ENCODE measurements at places on chromosomes 6 and 20.

- H3K27me3 ChIP-seq = no peaks in the 10 kb centered on the region
- peaks cover 11% of the 10 kb centered on the region for H3K36me3 ChIP-seq
- peaks cover 6% of the 10 kb centered on the region for H3K4me1 ChIP-seq
- peak overlapping the region; percentile 11 for H3K27ac ChIP-seq
Observed at GRCh38 chr20:35116258-35116657, 23.7 kb upstream of the TRPC4AP start.

- no peaks in the 10 kb centered on the region for H3K36me3 ChIP-seq
- H3K27ac ChIP-seq = no peak overlapping the region
- DNase-seq = no peak
- no peak overlapping the region for H3K4me3 ChIP-seq
- no peaks in the 10 kb centered on the region for H3K4me1 ChIP-seq
- peaks cover 5% of the 10 kb centered on the region for H3K27me3 ChIP-seq
Observed at GRCh38 chr6:56794421-56794820, 151.7 kb upstream of the DST start.

DNA sequence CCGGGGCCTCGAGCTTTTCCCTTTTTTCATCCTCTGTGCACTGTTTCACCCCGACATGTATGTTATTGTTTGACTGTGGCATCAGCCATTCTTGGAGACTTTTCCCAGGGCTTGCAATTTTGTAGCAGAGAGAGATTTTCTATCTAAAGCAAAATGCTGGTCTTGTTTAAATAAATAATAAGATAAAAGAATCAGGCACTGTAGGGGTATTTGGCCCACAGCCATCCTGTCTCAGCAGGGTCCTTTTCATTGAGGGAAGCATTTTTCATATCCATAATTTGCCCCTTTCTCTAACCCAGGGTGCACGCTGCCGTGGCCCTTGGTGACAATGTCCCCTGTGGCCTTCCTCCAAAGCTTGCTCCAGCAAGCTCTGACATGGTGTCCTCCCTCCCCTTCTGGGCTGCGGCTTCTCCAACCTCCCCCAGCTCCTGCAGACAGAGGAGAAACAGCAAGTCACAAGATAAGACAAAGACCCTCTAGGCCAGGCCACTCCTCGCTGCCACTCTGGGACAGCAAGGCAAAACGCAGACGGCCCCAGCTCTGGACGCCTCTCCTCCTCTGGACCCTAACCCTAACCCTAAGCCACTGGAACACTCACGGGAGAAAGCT lies 117.6 kb downstream of the MYLK4 start:
- no peaks in the 10 kb centered on the region for H3K36me3 ChIP-seq
- no peak overlapping the region for H3K27ac ChIP-seq
- peaks cover 3% of the 10 kb centered on the region for H3K27me3 ChIP-seq
- no peak overlapping the region for H3K4me3 ChIP-seq
- no peak for DNase-seq

DNA sequence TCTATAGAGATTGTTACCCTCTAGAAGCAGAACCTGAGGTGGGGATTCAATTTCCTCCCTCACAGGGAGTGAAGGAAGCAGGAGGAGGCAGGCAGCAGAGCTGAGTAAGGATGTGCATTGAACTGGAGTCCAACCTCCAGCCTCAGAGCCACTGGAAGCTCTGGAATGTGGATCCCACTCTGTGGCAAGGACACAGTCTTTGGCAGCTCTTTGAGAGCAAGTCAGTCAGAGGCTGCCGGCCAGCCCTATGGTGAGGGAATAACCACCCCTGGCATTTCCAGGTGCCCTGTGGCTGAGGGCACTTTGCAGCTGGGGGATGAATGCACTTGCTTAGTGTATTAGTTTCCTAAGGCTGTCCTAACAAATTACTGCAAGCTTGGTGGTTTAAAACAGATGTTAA lies 37.2 kb downstream of the EBF4 start:
- DNase-seq = no peak
- H3K4me1 ChIP-seq = peaks cover 19% of the 10 kb centered on the region
- peak overlapping the region; percentile 85 for H3K27ac ChIP-seq

- no peak for DNase-seq
- H3K27me3 ChIP-seq = no peaks in the 10 kb centered on the region
- no peak overlapping the region for H3K4me3 ChIP-seq
Observed at GRCh38 chr6:74356391-74356790, 660.4 kb downstream of the CD109 start.

DNA sequence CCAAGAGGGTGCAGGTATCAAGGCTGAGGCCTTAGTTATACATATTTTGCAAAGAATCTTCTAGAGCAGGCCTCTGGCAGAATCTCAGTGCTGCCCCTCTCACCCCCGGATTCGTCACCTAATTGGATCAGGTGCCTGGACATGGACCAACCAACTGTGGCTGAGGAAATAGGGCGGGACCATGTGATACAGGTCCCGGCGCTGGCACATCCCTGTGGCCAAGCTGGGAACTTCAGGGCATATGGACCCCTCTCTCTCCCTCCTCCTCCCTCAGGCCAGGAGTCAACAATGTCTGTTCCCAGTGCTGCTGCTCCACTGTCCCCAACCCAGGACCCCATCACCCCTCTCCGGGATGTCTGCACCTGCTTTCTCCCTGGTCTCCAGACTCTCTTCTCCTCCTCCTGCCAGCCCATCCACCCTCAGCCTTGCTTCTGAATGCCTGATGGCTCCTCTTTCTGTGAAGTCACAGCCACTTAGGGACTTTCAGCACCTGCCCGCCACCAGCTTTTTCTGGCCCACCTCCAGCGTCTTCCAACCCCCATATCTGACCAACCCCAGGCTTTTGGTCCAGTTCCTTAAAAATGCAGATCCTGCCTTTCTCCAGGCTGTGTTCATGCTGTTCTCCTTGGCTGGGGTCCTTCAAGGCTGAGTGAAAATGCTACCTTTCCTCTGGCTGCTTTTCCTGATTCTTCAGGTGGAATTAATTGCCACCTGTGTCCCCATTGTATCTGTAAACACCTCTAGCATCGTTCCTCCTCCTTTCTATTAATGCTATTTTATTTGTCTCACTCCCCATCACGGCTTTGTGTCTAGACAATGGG lies 19.0 kb upstream of the MLN start:
- no peak overlapping the region for H3K27ac ChIP-seq
- H3K36me3 ChIP-seq = no peaks in the 10 kb centered on the region
- no peaks in the 10 kb centered on the region for H3K27me3 ChIP-seq
- H3K4me3 ChIP-seq = no peak overlapping the region

- no peak overlapping the region for H3K27ac ChIP-seq
- H3K27me3 ChIP-seq = no peaks in the 10 kb centered on the region
- no peak for DNase-seq
- H3K36me3 ChIP-seq = no peaks in the 10 kb centered on the region
- H3K4me1 ChIP-seq = peaks cover 25% of the 10 kb centered on the region
- no peak overlapping the region for H3K4me3 ChIP-seq
Observed at GRCh38 chr6:5827056-5827904, 179.4 kb downstream of the NRN1 start.

- H3K4me3 ChIP-seq = no peak overlapping the region
- H3K4me1 ChIP-seq = no peaks in the 10 kb centered on the region
- no peak for DNase-seq
Observed at GRCh38 chr20:24699321-24700165, 230.1 kb downstream of the SYNDIG1 start.

DNA sequence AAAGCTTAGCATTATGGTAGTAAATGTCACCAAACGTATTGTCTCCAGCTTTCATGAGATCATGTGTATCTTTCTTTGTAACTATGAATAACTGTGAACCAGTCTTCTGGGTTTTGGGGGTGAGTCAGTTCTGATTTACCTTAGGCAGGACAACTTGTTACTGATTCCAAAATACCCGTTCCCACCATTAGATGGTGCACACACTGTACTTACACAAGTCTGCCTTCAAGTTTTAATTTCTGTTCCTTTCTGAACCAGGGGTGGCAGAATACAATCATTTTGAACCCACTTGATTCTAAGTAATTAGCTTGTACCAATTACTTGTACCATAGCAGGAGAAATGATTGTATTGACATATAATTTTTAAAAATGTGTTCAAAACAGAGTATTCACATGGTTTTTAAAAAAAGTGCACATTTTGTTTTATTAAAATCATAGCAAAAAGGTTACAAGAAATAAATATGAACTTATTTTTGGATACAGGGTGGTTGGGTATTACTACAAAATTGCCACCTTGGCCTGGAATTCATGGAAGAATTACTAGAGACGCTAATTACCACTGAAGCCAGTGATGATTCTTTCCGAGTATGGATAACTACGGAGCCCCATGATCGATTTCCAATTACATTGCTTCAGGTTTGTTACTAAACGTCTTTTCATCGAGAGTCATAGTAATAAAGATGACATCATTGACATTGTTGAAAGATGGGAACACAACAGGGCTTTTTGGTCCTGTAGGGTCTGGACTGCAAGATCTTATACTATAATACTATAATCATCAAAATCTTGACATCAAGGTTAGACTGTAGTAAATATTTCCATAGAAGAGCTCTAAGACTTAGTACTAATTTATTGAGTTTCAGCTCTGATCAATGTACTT lies 75.2 kb upstream of the GLP1R start:
- peak; percentile 51 for DNase-seq
- H3K27me3 ChIP-seq = peaks cover 13% of the 10 kb centered on the region
- no peak overlapping the region for H3K4me3 ChIP-seq
- H3K27ac ChIP-seq = no peak overlapping the region
- peaks cover 2% of the 10 kb centered on the region for H3K4me1 ChIP-seq
- H3K36me3 ChIP-seq = no peaks in the 10 kb centered on the region

- H3K36me3 ChIP-seq = no peaks in the 10 kb centered on the region
- no peak for DNase-seq
- no peaks in the 10 kb centered on the region for H3K4me1 ChIP-seq
Observed at GRCh38 chr20:56916345-56916622, 287.2 kb downstream of the TFAP2C start.

DNA sequence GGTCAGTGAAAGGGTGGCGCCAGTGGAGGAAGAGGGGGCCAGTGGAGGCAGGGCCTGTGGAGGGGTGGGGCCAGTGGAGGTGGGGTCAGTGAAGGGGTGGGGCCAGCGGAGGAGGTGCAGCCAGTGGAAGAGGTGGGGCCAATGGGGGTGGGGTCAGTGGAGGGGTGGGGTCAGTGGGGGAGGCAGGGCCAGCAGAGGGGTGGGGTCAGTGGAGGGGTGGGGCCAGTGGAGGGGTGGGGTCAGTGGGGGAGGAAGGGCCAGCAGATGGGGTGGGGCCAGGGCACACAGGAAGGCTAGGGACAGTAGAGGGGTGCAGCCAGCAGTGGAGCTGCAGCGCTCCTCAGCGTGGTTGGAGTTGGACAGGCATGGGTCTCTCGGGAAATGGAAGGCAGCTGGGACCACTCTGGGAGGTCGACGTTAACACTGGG lies 18.7 kb downstream of the ADRM1 start:
- H3K36me3 ChIP-seq = no peaks in the 10 kb centered on the region
- no peaks in the 10 kb centered on the region for H3K4me1 ChIP-seq
- no peak overlapping the region for H3K4me3 ChIP-seq
- DNase-seq = peak; percentile 54
- no peaks in the 10 kb centered on the region for H3K27me3 ChIP-seq
- no peak overlapping the region for H3K27ac ChIP-seq

DNA sequence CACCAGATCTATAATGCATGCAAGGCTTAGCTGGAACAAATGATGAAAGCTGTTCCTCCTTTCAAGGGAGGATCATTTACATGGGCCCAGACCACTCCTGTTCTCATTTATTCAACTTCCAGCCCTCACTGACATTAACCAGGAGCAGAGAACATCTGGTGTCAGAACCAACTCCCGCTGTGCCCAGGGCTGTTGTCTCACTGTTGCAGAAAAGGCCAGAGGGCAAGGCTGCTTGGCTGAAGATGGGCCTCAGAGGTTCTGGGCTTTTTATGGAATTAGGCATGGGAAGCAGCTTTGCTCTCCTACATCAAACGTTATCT lies 164.2 kb downstream of the GMPR start:
- peaks cover 13% of the 10 kb centered on the region for H3K36me3 ChIP-seq
- H3K27ac ChIP-seq = no peak overlapping the region
- no peaks in the 10 kb centered on the region for H3K27me3 ChIP-seq
- no peak for DNase-seq
- no peak overlapping the region for H3K4me3 ChIP-seq

GRCh38 chr6:107821591-107821990 lies 2.5 kb downstream of the SCML4 start:
- H3K36me3 ChIP-seq = peaks cover 9% of the 10 kb centered on the region
- H3K27ac ChIP-seq = peak overlapping the region; percentile 94
- H3K4me3 ChIP-seq = peak overlapping the region; percentile 88
- peaks cover 77% of the 10 kb centered on the region for H3K4me1 ChIP-seq
- H3K27me3 ChIP-seq = no peaks in the 10 kb centered on the region

DNA sequence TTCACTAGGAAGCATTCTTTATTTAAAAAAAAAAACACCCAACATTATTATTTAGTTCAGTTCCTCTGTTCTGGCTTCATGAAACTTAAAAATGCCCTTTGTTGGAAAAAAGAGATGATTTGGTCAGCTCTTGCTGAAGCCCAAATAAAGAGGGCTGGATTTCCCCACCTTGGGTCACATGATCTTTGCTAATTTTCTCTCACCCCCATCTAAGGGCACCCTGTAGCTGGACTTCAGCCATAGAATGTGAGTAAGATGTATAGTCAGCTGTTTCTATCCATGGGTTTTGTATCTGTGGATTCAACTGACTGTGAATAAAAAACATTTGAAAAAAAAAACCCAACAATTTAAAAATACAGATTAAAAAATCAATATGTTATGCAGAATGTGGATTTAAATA lies 213.9 kb upstream of the SULF2 start:
- no peak for DNase-seq
- H3K36me3 ChIP-seq = no peaks in the 10 kb centered on the region
- peaks cover 3% of the 10 kb centered on the region for H3K27me3 ChIP-seq
- no peaks in the 10 kb centered on the region for H3K4me1 ChIP-seq

DNA sequence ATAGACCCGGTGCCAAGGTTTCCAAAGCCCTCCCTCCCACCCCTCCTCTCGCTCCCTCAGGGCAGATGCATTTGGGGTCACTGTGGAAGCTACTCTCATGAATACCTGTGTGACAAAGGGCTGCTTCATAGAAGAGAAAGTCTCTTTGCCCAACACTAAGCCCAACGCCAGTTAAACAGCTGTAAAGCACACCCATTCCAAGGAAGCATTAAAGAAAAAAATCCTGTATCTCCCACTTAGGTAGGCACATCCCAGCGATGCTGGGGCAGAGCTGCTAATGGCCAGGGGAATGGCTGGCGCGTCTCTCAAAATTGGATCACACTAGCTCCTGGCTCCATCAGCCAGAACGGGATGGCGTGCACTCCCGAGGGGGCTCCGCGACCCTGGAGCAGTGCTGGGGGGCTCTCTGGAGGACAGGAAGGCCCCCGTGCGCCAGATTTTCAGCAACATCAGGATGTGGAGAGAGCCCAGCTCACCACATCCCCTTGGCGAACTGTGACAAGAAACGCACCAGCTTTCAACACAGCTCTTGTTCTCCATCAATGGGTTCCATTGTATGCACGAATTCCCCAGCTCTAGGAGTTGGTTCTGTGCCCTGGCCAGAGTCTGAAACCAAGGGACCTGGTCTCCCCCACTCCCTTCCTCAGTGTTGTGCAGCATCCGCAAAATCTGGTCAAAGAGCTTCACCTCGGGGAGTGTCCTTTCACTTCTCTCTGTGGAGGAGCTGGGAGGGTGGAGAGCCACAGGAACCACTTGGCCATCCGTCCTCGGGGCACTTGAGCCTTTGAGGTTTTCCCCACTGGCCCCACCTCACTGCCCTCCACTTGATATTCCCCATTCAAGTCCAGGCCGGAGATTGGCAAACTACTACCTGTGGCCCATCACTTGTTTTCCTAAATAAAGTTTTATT lies 74.1 kb downstream of the TFAP2C start:
- no peaks in the 10 kb centered on the region for H3K4me1 ChIP-seq
- H3K27ac ChIP-seq = no peak overlapping the region
- H3K27me3 ChIP-seq = peaks cover 1% of the 10 kb centered on the region

- no peak overlapping the region for H3K4me3 ChIP-seq
- DNase-seq = peak; percentile 74
- no peak overlapping the region for H3K27ac ChIP-seq
Observed at GRCh38 chr20:1108437-1108920, 9.9 kb upstream of the PSMF1 start.

GRCh38 chr6:113338644-113339043 lies 518.5 kb upstream of the MARCKS start:
- H3K4me1 ChIP-seq = no peaks in the 10 kb centered on the region
- no peak overlapping the region for H3K27ac ChIP-seq
- H3K27me3 ChIP-seq = no peaks in the 10 kb centered on the region
- H3K36me3 ChIP-seq = no peaks in the 10 kb centered on the region
